ENCODE measurements at places on chromosomes 11 and 22. TPM values are rescaled to one million over a fixed set of nuclear protein-coding genes. Genes with fewer than 3 reads are reported as not detected.

- no peaks in the 10 kb centered on the region for H3K4me1 ChIP-seq
- no peak overlapping the region for H3K4me3 ChIP-seq
- no peak for DNase-seq
- no peaks in the 10 kb centered on the region for H3K36me3 ChIP-seq
Measured at GRCh38 chr11:78539506-78539905, 35.2 kb downstream of the NARS2 start.

The MIOX gene
- not detected for total RNA-seq

The KCTD17 gene
- total RNA-seq: 44.1 TPM

DNA sequence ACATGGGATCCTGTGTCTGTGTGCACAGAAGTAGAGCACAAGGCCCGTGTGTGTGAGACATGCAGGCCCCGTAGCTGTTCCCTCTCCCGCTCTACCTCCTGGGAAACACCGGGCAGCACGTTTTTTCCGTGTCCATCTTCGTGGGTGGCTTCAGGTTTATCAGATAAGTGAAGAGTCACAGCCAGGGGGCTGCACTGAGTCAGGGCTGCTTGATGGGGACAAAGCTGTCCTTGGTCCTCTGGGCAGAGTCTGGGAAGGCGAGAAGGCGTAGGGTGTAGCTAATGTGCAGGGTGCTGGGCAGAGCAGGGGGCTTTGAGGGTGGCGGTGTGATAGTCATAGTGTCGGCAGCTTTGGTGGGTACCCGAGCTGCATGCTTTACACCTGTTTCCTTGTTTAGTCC, 23.7 kb downstream of the INCENP start:
- H3K27me3 ChIP-seq: no peaks in the 10 kb centered on the region
- peak; percentile 15 for DNase-seq
- no peak overlapping the region for H3K4me3 ChIP-seq

GRCh38 chr11:66081505-66081904, 11.4 kb downstream of the PACS1 start:
- no peak overlapping the region for H3K4me3 ChIP-seq
- no peak overlapping the region for H3K27ac ChIP-seq
- no peaks in the 10 kb centered on the region for H3K4me1 ChIP-seq

Measured in neural progenitor cell (in vitro differentiated cells).